Skeletal muscle cell (primary cell): ENCODE measurements at places on chromosomes 6 and 20.

DNA sequence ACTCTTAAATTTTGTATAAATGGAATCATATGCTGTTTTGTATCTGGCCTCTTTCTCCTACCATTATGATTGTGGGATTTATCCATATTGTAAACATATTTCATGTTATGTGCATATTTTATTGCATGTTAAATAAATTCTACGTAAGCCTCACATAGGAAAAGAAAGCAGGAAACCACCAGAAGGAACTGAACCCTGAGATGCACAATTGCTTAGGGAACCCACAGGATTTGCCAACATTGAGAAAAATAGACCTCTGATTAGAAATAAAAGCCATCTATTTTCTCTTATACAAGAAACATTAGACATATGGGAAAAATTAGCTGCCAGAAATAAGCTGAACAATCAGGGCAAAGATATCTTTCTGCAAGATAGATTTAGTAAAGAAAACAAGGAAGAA, 111.2 kb upstream of the CARMIL1 start:
- no peak for DNase-seq

- no peak for DNase-seq
Measured at GRCh38 chr6:82030301-82030700, 217.2 kb downstream of the IBTK start.

DNA sequence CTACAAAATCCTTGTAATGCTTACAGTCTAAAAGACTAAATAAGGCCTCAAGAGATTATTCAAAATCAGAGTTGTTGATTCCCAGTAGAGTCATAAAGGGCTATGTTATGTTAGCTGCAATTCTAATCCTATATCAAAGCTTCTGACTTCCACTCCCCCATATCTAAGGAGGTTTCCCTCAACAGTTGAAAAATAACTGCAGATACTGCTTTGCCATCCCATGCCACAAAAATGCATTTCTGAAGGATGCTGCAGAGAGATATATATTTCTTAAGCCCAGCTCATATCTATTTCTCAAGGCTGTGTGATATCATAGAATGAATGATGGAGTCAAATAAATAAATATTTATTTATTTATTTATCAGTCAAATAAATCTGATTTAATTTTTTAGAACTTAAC, 332.3 kb downstream of the LAMA2 start:
- DNase-seq: no peak

GRCh38 chr6:113630738-113631535, 226.2 kb upstream of the MARCKS start:
- peak; percentile 51 for DNase-seq

- DNase-seq: peak; percentile 11
Measured at GRCh38 chr20:32031007-32031958, 20.8 kb upstream of the HCK start.
